ENCODE measurements at places on chromosomes 16 and 17.
A peak's percentile ranks its signal among the peaks of the same experiment; 100 is the strongest.

- DNase-seq = no peak
Observed at GRCh38 chr16:83118365-83118764, 491.6 kb downstream of the CDH13 start.

DNA sequence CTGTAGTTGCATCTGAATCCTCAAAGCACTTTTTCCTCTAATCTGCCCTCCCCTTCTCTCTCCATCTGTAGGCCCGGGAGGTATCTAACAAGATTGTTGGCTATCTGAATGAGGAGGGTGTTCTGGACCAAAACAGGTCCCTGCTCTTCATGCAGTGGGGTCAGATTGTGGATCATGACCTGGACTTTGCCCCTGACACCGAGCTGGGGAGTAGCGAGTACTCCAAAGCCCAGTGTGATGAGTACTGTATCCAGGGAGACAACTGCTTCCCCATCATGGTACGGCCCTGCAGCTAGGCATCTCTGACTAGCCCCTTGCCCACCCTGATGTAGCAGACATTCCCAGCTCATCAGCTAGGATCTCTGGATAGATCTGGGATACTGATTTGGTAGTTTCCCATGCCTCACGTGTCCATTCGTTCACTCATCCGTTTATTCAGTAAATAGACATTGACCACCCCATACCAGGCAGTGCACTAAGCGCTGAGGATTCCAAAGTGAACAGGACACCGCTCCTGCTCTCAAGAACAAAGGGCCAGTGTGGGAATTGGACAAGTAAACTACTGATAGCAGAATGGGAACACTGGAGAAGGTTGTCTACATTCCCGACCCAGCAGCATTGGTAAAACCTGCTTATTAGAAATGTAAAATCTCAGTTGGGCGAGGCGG is 12.1 kb downstream of the LPO start:
- DNase-seq = no peak

- no peak for DNase-seq
Observed at GRCh38 chr16:19822533-19822932, 62.1 kb downstream of the GPRC5B start.

DNA sequence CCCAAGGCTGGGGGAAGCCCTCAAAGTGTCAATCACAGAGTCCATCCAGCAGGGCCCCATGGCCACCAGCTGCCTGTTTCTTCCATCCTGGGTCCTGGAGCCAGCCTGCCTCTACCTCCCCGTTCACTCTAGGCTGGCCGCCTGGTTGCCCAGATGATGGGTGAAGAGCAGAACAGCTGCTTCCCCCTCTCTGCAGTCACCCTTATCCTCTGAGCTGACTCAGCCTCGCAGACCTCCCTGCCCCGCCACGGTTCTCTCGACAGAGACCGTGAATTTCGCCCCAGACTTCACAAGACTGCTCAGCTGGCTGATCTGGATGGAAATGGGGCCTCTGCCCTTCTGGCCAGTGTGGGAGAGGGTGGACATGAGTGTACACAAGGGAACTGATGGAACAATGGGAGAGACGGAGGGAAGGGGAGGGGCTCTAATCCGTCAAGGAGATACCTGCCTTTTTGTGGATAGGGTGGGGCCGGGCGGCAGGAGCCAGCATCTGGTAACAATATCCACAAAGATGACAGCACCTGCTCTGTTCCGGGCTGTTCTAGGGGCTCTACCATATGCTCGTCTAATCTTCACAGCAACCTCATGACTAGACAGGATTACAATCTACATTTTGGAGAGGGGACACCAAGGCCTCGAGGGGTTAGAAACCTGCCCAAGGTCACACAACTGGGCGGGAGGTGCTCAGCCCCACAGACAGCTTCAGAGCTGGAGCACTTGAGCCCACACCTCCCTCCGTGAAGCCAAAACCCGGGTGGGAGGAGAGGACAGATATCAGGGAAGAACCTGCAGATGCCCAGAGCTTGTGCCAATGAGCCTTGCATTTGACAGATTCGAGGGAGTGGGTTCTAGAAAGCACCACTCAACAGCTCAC is 136.0 kb downstream of the SDK2 start:
- no peak for DNase-seq

DNA sequence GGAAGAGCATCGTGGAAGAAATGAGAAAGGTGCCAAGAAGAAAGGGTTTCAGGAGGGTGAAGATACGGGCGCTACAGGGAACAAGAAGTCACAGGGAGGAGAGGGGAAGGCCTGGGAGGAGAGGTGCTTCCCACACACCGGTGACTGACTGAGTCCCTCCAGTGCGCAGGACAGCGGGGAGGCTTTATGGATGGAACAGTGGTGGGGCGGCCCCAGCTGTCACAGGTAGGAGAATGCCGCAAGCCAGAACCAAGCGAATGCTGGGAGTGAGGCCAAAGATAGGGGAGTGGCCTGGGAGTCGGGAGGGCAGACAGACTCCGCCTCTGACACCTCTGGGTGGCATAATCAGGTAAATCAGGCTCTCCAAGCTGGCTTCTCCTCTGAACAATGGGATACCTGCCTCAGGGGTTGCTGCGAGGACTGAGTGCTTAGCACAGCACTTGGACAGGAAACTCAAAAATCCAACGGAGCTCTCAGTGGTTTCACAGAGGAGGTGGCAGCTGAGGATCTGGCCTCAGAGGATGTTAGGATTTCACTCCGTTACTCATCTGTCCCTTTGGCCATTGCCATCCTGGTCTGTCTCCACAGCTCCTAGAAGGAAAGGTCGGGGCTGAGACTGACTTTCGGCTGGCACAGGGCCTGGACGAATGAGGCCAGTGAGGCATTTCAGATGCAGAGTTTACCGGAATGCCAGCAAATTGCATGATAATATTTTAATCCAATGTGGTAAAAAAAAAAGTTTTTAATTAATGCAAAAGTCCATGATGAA is 717 bp upstream of the CNP start:
- peak; percentile 64 for DNase-seq

GRCh38 chr17:13597723-13598347 is 3.9 kb downstream of the HS3ST3A1 start:
- no peak for DNase-seq
